ENCODE measurements at places on chromosomes 6 and 20.

DNA sequence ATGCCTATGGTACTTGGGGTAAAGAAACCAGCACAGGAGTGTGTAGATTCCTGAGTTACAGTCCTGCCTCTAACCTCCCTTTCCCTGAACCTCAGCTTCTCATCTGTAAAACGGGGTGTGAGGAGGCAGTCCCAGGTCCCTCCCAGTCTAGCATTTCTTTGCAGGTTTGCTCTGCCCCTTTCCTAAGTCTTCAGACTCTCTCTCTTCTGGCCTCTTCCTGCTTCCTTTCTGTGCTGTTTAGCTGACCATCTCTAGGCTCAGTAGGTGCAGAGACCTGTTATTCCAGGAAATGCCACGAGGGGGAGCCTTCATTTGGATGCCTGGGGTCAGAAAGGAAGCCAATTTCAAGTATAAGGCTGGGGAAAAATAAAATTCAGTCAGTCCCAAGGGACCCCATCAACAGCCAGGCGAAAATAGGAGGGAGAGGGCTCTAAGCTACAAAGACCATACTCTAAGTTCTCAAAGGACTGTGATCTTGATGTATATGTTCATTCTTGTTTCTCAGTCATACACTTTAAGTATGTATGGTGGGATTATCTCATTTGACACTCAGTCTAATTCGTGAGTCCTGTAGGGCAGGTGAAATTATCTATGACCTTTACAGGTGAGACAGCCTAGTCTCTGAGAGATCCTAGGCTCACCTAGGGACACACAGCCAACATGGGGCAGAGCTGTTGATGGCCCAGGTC, 89.1 kb downstream of the NCR2 start:
- H3K4me3 ChIP-seq: no peak overlapping the region
- peak; percentile 50 for DNase-seq
- H3K36me3 ChIP-seq: no peaks in the 10 kb centered on the region

DNA sequence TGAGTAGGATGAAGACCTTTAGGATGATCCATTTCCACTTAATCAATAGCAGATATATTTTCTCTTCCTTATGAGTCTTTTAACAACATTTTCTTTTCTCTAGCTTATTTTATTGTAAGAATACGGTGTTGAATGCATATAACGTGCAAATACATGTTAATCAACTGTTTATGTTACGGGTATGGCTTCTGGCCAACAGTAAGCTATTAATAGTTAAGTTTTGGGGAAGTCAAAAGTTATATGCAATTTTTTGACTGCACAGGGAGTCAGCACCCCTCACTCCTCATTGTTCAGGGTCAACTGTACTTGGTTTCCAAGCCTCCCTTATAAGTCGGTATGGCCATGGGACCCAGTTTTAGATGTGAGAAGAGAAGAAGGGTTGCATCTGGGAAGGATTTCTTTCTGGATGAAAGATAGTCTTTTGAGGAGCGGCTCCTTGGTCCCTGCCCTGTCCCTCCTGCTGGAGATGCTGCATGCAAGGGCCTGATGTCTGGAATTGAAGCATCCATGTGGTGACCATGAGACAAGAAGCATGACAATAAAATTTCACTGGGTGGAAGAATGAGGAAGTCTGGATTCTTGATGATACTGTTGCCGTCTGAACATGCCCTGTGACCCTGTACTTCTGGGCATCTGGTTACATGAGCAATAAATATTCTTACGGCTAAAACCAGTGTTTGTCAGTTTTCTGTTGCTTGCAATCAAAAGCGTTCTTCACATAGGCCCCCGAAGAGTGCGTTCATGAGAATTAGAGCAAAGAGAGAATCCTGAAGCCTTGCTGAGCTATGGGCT, 194.7 kb upstream of the PMEPA1 start:
- no peak for DNase-seq
- H3K4me3 ChIP-seq: no peak overlapping the region
- H3K36me3 ChIP-seq: no peaks in the 10 kb centered on the region
- peaks cover 9% of the 10 kb centered on the region for H3K4me1 ChIP-seq
- H3K27ac ChIP-seq: no peak overlapping the region

- no peaks in the 10 kb centered on the region for H3K4me1 ChIP-seq
- no peak overlapping the region for H3K4me3 ChIP-seq
- no peak for DNase-seq
- no peak overlapping the region for H3K27ac ChIP-seq
- no peaks in the 10 kb centered on the region for H3K27me3 ChIP-seq
Measured at GRCh38 chr20:32978009-32978335, 26.3 kb downstream of the SUN5 start.

DNA sequence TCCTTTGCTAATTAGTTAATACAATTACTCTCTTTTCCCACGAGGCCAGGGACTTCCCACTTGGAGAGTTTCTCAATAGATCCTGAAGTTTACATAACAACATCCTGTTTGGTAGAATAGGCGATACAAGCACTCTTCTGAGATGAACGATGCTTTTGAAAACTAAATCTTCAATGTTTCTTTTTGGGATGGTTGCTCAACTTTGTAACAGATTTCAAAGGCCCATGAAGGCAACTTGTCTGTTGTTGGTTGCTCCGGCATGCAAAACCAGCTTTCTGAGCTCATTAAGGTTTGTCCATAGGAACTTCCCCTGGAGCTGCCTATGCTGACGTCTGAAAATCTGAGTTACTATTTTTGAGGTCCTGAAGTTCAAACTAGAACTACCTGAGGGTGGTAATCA, 25.9 kb upstream of the ROS1 start:
- DNase-seq: no peak
- peaks cover 5% of the 10 kb centered on the region for H3K27me3 ChIP-seq
- no peaks in the 10 kb centered on the region for H3K36me3 ChIP-seq
- H3K27ac ChIP-seq: no peak overlapping the region
- no peak overlapping the region for H3K4me3 ChIP-seq

- H3K27ac ChIP-seq: no peak overlapping the region
- no peak overlapping the region for H3K4me3 ChIP-seq
- H3K4me1 ChIP-seq: no peaks in the 10 kb centered on the region
- H3K36me3 ChIP-seq: no peaks in the 10 kb centered on the region
- DNase-seq: no peak
Measured at GRCh38 chr6:119428633-119429032, 79.1 kb upstream of the MAN1A1 start.

DNA sequence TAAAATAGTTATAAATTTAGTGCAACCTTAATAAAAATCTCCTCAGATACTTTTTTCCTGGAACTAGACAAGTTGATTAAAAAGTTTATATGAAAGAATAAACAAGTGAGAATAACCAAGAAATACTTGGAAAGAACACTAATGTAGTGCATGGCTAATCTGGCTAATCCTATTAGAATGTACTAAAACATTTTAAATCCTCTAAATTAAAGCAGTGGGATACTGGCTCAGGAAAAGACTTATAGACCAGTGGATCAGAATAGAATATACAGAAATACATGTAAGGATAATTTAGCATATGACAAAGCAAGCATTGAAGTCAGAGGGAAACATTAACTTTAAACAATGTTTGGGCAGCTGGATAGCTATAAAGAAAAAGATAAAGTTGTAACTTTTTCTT, 41.1 kb upstream of the ERVFRD-1 start:
- H3K36me3 ChIP-seq: no peaks in the 10 kb centered on the region
- no peaks in the 10 kb centered on the region for H3K27me3 ChIP-seq
- no peak overlapping the region for H3K27ac ChIP-seq
- no peak overlapping the region for H3K4me3 ChIP-seq

DNA sequence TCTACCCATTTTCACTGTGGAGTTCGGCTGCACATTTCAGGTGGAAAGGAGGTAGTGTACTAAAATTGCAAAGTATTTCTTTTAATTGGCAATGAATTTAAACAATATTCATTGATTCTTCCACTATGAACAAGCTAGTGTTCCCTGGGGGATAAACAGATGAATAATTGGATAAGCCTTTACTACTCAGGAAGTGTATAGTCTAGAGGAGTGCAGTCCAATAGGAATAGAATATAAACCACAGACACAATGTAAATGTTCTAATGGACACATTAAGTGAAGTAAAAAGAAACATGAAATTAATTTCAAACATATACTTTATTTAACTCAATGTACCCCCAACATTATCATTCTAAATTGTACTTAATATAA, 28.7 kb downstream of the SGK1 start:
- no peaks in the 10 kb centered on the region for H3K36me3 ChIP-seq
- no peaks in the 10 kb centered on the region for H3K27me3 ChIP-seq
- H3K4me3 ChIP-seq: no peak overlapping the region
- DNase-seq: no peak
- peaks cover 20% of the 10 kb centered on the region for H3K4me1 ChIP-seq
- H3K27ac ChIP-seq: peak overlapping the region; percentile 95

DNA sequence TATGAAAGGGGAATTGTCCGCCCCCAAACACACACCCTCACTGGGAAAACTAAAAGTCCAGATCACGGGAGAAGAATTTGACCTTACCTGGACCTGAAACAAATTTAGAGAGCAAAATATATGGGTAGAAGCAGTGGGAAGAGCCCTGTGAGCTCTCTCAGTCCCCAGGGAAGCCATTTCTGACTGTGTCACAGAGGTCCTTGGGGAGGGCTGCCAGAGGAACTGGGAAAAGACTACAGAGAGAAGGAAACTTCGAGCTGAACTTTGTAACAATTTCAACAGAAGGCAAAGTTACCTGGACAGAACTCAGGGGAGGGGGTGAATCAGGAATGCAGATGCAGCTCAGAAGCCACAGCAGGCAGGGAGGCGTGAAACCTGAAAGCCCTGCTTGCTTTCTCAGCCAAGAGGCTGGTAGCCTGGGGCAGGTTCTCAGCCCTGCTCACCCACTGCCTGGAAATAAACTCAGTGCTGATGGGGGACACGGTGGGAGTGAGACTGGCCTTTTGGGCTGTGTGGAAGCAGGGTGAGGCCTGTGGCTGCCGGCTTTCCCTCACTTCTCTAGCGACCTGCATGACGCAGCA, 163.8 kb downstream of the TMEM200A start:
- no peaks in the 10 kb centered on the region for H3K36me3 ChIP-seq
- DNase-seq: no peak

DNA sequence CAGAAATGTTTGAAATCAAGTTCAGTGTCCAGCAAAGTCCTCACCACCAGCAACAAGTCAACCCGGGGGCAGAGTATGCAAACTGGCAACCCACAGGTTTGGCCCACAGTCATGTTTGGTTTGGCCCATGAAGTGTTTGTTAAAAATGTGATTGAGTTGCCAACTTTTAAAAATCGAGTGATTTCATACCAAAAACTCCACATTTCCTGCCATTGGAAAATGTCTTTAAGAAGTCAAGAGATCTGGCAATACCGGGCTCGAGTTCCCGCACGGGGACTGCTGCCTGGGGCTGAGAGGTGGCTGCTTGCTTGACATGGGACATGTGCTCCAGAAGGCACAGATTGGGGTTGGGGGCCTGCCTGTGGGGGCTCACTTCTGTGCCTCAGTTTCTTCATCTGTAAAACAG, 36.1 kb downstream of the PREX1 start:
- peaks cover 78% of the 10 kb centered on the region for H3K4me1 ChIP-seq
- H3K27ac ChIP-seq: no peak overlapping the region
- H3K36me3 ChIP-seq: no peaks in the 10 kb centered on the region
- H3K4me3 ChIP-seq: no peak overlapping the region

DNA sequence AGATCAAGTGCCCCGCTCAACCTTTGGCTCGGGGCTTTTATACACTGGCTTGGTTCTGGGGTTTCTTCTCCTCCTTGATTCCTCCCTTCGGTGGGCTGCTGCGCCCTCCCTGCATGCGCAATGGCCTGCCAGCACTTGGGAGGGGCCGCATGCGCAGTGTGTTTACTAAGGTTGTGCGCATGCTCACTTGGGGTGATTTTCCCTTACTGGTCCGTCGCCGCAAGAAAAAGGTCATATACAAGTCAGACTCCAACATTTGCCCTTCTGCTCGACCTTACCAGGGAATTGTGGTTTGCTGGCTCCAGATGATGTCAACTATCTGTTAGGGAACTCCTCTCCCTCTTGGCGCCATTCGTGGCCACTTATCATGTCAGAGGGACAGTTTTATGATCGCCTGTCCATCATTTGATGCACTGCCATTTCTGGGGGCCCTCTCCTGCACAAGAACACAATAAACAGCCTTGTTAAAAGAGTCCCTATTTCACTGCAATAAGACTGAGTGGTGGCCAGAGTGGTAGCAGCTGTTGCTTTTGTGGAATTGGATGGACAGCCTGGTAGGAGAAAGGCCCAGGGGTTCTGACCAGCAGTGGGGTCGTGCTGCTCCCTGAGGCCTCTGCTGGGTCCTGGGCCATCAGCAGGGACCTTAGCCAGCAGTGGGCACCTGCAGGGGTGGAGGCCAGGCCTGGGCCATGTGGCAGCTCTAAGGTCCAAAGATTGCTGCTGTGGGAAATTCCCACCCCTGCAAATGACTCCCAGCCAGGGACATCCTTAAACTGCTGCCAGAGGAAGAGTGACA, 2.8 kb upstream of the LBP start:
- H3K27me3 ChIP-seq: no peaks in the 10 kb centered on the region
- no peak for DNase-seq
- H3K36me3 ChIP-seq: no peaks in the 10 kb centered on the region
- no peak overlapping the region for H3K4me3 ChIP-seq
- no peaks in the 10 kb centered on the region for H3K4me1 ChIP-seq

DNA sequence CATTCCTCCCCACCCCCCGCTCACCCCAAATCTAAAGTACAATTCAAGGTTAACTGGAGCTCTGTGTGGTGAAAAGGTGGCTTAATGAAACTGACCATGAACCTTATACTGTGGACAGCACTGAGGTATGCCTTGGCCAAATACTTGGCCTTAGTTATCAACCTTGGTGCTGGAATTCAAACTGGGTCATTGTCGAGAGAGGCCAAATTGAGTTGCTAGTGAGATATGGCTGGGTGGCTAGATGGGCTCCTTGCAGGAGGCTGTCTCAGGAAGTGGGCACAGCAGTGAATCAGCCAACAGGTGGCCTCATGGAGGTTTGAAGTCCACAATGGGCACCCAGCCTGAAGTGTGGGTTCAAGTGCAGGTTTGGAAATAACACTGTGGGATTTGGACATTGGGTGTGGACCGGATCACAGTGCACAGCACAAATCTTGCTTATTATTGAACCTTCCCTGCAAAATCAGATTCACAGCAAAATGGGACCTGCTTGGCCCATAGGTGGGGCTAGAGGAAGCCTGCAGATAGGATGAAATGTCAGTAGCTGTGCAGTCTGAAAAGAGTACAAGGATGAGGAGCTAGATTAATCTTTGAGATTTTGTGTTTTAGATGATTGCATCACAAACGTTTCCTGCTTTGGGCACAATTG, 5.6 kb upstream of the BTBD3 start:
- H3K4me3 ChIP-seq: no peak overlapping the region
- H3K36me3 ChIP-seq: no peaks in the 10 kb centered on the region
- H3K4me1 ChIP-seq: no peaks in the 10 kb centered on the region

GRCh38 chr6:49646130-49646824, 9.6 kb upstream of the RHAG start:
- no peak for DNase-seq
- no peaks in the 10 kb centered on the region for H3K27me3 ChIP-seq
- H3K4me3 ChIP-seq: no peak overlapping the region
- H3K27ac ChIP-seq: no peak overlapping the region

Data from CD14-positive monocyte (primary cell).